ENCODE measurements at places on chromosomes 2 and 18.

DNA sequence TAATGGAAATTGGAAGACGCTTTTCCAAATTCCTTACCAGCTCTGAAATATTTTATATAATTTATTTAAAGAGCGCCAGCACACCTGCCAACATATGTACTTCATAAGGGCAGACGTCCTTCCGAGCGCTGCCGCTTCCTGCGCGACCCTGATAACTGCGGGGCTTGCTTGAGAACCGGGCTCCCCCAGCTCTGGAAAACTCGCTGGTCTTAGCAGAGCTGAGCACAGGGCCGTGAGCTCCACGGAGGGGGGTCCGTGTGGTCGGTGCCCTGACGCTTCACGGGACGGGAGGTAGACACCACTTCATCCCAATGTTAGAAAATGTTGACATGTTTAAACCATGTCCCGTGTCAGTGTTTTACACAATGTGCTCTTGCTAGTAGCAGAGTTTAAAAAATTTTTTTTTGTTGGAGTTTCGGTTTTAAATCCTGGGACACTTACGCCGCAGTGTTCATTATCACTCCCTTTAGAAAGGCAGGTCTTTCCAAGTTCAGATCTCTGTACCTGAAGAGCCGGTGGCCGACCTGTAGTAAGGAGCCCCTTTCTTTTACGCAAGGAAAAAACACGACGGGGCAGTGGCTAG, 1.6 kb downstream of the NFATC1 start:
- DNase-seq = no peak

GRCh38 chr2:71122387-71123298, 7.4 kb downstream of the MCEE start:
- DNase-seq = no peak

GRCh38 chr2:54341656-54342055, 85.6 kb upstream of the TSPYL6 start:
- no peak for DNase-seq

DNA sequence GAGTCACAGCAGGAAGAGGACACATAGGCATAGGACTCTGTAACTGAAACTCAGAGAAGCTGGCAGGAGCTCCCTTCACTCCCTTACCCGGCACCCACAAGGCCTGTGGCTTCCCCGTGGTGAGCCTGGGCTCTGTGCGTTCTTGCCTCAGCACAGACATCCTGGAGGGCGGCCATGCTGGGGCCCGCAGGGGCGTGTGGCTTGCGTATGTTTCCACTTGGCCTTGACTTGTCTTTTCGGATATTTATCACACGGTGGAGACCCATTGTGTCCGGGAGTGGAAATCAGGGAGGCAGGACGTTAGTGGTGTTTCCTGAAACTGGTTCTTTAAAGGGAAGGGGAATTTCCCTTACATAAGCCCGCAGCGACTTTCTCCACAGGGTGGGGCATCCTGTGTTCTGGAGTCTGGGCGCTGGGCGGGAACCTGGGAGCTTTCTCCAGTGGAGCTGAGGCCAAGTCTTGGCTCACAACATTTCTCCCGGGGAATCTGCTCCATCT, 49.9 kb upstream of the EML6 start:
- no peak for DNase-seq

DNA sequence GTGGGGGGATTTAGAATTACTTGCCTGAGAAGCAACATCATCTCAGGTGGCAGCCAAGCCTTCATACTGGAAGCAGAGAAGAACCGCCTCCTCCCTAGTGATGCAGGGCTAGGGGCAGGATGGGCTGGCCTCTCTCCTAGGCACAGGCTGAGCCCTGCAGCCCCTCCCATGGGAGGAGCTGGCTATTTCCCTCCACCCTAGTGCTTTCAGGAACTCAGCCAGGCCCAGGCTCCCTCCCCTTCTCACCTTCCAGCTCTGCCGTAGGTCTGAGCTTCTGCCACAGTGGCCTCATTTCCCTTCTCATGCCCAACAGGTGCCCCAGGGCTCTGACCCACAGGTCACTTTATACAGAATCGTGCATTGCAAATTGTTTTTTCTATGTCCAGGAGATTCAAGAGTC, 31.0 kb downstream of the CENPA start:
- no peak for DNase-seq

GRCh38 chr18:67243799-67244587, 272.5 kb downstream of the DSEL start:
- DNase-seq = no peak

GRCh38 chr2:156708051-156708450, 271.9 kb downstream of the GPD2 start:
- DNase-seq = no peak

GRCh38 chr2:1817256-1818051, 73.1 kb upstream of the PXDN start:
- peak; percentile 19 for DNase-seq

DNA sequence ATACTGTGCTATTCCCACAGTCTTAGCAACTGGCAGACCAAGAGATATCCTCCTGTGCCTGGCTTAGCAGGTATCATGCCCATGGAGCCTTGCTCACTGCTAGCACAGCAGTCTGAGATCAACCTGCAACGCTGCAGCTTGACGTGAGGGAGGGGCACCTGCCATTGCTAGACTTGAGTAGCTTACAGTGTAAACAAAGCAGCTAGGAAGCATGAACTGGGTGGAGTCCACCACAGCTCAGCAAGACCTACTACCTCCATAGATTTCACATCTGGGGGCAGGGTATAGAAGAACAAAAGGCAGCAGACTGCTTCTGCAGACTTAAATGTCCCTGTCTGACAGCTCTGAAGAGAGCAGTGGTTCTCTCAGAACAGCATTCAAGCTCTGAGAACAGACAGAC, 74.8 kb downstream of the AKAIN1 start:
- DNase-seq = no peak

DNA sequence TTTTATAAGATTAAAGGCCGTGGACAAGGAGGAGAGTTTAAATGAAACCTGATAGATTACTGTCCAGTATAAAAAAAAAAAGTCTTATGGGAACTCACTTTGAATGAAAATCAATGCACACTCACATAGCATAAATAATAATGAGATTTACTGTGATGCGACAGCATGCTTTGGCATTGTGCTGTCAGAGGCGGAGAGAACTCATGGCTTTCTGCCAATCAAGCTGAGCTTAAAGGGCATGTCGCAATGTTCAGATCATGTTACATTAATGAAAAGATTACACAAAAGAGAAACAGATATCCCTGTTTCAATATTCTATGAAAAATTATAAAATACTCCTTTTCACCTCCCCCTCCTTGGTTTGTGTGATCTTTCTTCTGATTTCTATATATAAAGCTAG, 310.8 kb downstream of the ERBB4 start:
- DNase-seq = no peak

DNA sequence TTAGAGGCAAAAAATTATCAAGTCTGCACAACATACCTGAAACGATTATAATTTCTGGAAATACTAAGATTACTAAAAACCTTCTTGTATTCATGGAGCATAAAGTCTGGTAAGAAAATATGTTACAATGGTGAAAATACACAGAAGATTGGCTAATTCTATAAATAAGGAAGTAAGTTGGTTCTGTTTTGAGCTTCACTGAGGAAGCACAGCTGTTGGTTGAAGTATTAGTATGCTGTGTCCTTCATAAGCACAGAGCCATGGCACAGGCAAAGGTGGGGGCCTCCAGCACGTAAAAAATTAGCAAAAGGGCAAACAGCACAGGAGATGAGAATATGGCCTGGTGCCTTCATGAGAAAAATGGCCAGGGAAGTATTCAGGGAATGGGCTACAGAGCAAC, 40.4 kb upstream of the ANKRD62 start:
- no peak for DNase-seq

GRCh38 chr18:57837917-57838548, 34.9 kb upstream of the ATP8B1 start:
- no peak for DNase-seq

DNA sequence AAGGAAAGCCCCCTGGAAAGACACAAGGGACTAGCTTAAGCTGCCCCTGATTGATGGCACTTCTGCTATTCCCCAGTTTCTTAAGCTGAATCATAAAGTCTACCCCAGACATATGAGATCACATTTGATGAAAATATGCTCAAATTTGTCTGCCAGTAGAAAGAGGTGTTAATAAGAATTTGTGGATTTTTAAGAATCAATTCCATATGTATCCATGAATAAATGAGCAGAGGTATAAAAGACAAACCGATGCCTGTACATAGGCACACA, 119.9 kb downstream of the CCBE1 start:
- no peak for DNase-seq

- no peak for DNase-seq
Observed at GRCh38 chr2:46970334-46971288, 55.0 kb upstream of the MCFD2 start.

DNA sequence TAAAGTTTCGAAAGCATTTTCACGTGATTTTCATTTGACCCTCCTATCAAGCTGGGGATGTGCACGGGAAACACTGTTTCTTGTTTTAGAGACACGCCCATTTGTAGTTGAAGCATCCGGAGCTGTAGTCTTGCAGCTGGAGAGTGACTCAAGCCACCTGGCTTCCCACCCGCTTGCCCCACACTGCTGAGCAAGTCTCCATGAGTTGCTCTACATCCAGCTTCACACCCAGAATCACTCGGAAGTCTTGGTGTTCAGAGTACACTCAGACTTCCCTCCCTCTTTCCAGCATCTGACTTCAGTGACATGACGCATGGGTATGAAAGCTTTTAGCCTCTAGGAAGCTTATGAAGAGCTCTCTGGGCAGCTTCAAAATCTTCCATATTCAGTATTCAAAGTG, 262.4 kb downstream of the NBAS start:
- DNase-seq = no peak

GRCh38 chr2:159144776-159145614, 141.5 kb downstream of the WDSUB1 start:
- no peak for DNase-seq

DNA sequence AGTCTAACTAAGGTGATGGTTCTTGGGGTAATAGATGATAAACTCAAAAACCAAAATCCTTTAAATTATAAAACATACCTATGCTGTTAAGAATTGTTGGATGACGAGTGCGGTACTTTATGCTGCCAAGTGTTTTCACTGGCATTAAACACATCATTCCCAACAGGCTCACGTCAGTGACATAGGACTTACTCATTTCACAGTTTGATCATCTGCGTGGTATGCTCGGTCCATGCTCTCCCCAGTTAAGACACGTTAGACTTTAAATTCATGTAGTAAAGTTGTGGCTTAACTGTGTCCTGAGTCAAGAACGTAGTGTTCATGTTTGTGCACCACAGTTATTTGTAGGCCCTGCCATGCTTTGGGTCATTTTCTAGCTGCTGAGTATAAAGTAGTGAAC, 125.6 kb upstream of the MYT1L start:
- DNase-seq = no peak

GRCh38 chr2:162509288-162509968, 165.5 kb downstream of the GCA start:
- no peak for DNase-seq

GRCh38 chr2:178530625-178531142, 50.4 kb downstream of the PLEKHA3 start:
- no peak for DNase-seq

GRCh38 chr2:9997936-9998335, 45.4 kb upstream of the KLF11 start:
- DNase-seq = no peak

- no peak for DNase-seq
Observed at GRCh38 chr2:45134014-45134413, 124.8 kb upstream of the SIX2 start.

GRCh38 chr2:71545572-71546274, 92.4 kb downstream of the DYSF start:
- DNase-seq = no peak

DNA sequence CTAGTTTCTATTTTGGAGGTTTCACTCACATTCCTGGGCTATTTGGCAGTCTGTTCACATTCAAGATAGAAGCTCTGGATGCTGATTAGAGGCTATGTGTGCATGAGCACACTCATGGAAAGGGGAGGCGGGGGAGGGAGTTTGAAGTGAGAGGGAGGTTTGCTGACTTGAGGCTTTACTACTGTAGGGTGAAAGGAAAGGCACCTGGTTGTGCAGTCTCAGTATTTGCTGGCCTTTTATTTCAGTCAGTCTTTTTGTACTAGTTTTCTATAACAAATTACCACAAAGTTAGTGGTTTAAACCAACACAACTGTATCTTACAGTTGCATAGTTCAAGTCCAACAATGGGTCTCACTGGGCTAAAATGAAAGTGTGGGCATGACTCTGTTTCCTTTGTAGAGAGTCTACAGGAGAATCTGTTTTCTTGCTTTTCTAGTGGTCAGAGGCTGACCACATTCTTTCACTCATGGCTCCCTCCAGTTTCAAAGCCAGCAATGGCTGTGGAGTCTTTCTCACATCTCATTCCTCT, 47.7 kb upstream of the NR4A2 start:
- DNase-seq = no peak

GRCh38 chr2:43008388-43008787, 216.0 kb upstream of the HAAO start:
- DNase-seq = no peak

DNA sequence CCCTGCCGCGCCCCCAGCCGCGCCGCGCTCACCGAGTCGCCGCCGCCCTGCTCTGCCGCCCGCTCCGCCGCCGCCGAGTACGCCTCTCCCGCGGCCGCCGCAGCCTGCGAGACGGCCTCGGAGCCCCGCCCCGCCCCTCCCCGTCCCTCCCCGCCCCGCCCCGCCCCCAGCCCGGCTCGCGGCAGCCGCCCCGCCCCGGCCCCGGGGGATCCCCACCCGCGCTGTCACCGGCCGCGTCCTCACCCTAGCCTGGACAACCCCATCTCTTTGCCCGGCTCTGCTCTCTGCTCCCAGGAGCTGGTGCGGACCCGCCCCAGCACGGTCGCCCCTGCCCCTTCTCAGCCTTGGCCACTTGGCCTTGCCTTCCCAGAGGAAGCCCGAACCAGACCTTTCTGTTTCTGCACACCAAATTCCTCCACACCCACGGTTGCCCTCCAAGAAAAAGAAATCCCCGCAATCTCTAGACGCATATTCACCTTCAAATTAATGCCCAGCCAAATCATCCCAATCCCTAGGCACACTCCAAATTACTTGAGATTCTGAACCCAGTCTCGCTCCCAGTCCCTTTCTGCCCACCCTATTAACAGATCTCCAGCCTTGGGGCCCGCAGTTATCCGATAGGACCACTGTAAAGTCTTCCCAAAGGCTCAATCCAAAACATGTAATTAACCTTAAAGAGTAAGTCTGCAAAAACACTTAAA, at the start of gene CYRIA:
Gene CYRIA, minus strand, starts transcription at position 87 of the 701 bp plus-strand sequence. CDS start 77,715 bp downstream, outside the sequence.
- no peak for DNase-seq

GRCh38 chr2:85561280-85562212, at the start of gene GGCX:
Gene GGCX (minus strand): TSS chr2:85561493. CDS start chr2:85561428, 65 bp downstream.
- DNase-seq = peak; percentile 91

DNA sequence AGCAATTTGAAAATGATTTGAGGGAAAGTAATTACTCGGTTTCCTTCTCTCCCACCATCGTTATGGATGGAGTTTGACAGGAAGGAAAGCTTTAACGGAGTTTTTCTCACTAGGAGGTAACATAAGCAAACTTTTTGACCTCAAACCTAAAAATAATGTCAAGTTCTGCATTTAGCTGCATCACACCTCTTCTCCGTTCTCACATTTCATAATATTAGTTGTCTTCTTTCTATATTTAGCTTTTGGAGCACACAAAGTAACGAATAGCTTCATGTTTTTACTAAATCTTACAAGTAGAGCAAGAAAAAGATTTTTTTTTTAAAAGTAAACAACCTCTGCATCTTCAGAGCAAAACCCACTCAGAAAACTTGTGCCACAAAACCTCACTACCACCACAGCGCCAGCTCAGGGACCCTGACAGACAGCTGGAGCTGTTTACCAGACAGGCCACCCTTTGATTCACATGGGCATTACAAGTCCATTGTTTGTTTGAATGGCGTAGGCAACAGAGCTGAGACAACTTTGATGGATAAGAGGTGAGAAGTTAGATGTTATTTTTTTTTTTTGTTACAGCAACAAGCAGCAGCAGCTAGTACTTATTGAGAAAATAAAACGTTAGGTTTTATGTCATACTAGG, 21.9 kb upstream of the ICOS start:
- DNase-seq = no peak
